ENCODE measurements at places on chromosomes 7 and 10. TPM values are rescaled to one million over a fixed set of nuclear protein-coding genes. Genes with fewer than 3 reads are reported as not detected.

Gene ZYX
- 119 TPM for total RNA-seq

Gene GFRA1
- total RNA-seq, result 2.6 TPM

DNA sequence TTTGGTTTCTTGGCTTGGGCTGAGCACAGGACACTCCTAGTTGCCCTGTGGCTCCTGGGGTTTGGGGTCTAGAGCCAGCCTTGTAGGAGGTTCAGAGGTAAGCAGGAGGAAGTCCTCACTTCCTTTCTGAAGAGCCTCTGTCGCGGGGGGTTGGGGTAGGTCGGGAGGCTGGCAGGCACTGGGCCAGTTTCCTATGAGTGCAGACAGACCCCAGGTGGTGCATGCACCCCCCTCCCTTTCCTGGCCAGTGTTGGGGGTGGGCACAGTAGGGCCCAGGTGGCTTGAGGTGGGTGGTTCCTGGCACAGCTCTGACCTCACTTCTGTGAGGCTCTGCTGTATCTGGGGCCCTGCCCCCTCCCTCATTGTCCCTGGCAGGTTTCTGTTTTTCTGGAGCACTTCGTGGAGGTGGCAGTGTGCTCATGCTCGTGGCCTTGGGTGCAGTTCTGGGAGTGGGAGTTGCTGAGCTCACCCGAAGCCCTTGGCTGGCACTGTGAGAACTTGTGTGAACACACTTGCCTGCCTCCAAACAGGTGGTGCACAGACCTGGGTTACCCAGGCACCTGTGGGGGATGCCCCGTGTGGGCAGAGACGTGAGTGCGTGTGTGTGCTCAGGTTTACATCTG, 1.8 kb downstream of the PALD1 start:
- peaks cover 24% of the 10 kb centered on the region for H3K4me1 ChIP-seq
- no peak overlapping the region for H3K4me3 ChIP-seq

Gene SSMEM1
- not detected for total RNA-seq

- H3K4me3 ChIP-seq, result no peak overlapping the region
- H3K27me3 ChIP-seq, result no peaks in the 10 kb centered on the region
- H3K27ac ChIP-seq, result no peak overlapping the region
- DNase-seq, result no peak
- H3K4me1 ChIP-seq, result no peaks in the 10 kb centered on the region
Measured at GRCh38 chr10:110324805-110325280, 20.1 kb upstream of the SMNDC1 start.

- H3K27me3 ChIP-seq, result no peaks in the 10 kb centered on the region
- H3K36me3 ChIP-seq, result no peaks in the 10 kb centered on the region
- no peak overlapping the region for H3K27ac ChIP-seq
Measured at GRCh38 chr7:7151285-7151684, 31.1 kb upstream of the C1GALT1 start.

GRCh38 chr10:118107040-118107439, 60.3 kb upstream of the RAB11FIP2 start:
- DNase-seq, result no peak
- H3K36me3 ChIP-seq, result no peaks in the 10 kb centered on the region
- no peaks in the 10 kb centered on the region for H3K4me1 ChIP-seq
- H3K27me3 ChIP-seq, result no peaks in the 10 kb centered on the region
- no peak overlapping the region for H3K4me3 ChIP-seq

- no peaks in the 10 kb centered on the region for H3K36me3 ChIP-seq
- no peak overlapping the region for H3K4me3 ChIP-seq
- H3K27me3 ChIP-seq, result no peaks in the 10 kb centered on the region
- H3K27ac ChIP-seq, result no peak overlapping the region
- no peak for DNase-seq
- no peaks in the 10 kb centered on the region for H3K4me1 ChIP-seq
Measured at GRCh38 chr7:92650391-92650790, 60.2 kb upstream of the FAM133B start.

Gene TMEM196
- total RNA-seq, result not detected

- H3K4me3 ChIP-seq, result no peak overlapping the region
- no peaks in the 10 kb centered on the region for H3K27me3 ChIP-seq
- peak overlapping the region; percentile 57 for H3K27ac ChIP-seq
- H3K4me1 ChIP-seq, result peaks cover 12% of the 10 kb centered on the region
Measured at GRCh38 chr7:137970253-137970975, 31.5 kb downstream of the CREB3L2 start.

DNA sequence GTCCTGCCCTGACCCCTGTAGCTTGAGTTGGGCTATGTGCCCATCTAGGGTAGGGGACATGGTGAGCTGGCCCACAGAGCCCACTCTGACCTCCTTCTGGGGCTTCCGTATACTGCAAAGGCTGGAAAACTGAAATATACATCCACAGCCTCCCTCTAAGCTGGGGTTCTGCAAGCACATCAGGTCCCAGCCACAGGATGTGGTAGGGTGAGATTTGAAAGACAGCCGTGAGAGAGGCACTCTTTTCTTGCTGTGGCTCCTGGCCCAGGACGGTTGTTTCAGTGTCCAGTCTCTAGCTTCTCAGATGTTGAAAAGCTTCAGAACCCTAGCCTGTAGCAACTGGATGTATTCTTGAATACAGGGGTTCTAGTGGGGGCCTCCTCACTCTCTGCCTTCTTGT, 60.1 kb upstream of the ADRB1 start:
- H3K4me3 ChIP-seq, result no peak overlapping the region
- no peaks in the 10 kb centered on the region for H3K36me3 ChIP-seq
- no peaks in the 10 kb centered on the region for H3K4me1 ChIP-seq
- H3K27me3 ChIP-seq, result no peaks in the 10 kb centered on the region

DNA sequence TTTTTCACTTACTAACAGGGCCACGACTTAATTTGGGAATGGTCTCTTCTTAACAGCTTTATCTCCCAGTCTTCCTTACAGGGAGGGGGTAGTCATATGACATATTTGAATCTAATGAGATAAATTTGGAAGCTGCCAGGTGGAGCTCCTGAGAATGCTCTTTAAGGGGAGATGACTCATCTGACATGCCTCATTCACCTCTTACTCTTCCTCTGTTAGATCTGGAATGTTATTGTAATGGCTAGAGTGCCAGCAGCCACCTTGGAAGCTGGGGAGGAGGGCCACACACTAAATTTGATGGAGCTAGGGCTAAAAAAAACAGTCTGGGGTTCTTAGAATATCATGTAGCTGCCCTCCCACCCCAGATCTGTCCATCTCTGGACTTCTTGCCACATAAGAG, 22.7 kb downstream of the HECW1 start:
- H3K27ac ChIP-seq, result no peak overlapping the region
- H3K36me3 ChIP-seq, result no peaks in the 10 kb centered on the region
- DNase-seq, result no peak
- H3K4me1 ChIP-seq, result no peaks in the 10 kb centered on the region
- no peak overlapping the region for H3K4me3 ChIP-seq

DNA sequence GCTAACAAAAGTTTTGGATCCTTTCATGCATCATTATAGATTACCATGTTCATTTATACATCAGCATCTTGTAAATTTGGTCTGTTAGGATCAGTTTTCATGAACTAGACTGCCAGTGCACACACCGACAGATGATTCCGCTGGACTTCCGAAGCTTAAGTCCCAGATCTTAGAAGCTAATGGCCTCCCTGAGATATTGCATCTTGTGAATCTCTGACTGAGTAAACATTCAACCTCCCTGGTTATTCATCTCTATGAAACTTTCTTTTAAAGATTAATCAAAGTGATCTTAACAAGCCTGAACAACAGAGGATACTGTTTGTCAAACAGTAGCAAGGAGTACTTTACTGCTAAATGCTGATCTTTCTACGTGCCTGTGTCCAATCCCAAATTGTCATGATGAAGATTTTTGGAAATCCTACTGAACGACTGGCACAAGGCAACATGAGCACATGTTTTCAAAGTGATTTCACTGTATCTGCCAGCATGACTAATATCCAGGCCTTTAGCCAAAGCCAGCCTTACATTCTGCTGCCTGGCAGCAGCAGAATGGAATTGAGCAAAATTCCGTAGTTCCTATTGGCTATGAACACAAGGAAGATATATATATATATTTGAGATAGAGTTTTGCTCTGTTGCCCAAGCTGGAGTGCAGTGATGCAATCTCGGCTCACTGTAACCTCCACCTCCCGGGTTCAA, 91.3 kb upstream of the ANK3 start:
- no peak for DNase-seq
- H3K27ac ChIP-seq, result no peak overlapping the region
- H3K4me1 ChIP-seq, result no peaks in the 10 kb centered on the region
- no peak overlapping the region for H3K4me3 ChIP-seq
- H3K36me3 ChIP-seq, result no peaks in the 10 kb centered on the region

Gene ZCCHC24
- total RNA-seq, result 41.8 TPM

GRCh38 chr10:110076559-110077318, 69.0 kb downstream of the ADD3 start:
- no peaks in the 10 kb centered on the region for H3K36me3 ChIP-seq
- peak overlapping the region; percentile 63 for H3K27ac ChIP-seq
- no peak overlapping the region for H3K4me3 ChIP-seq
- peaks cover 4% of the 10 kb centered on the region for H3K4me1 ChIP-seq

GRCh38 chr7:90596671-90597562, 796 bp downstream of the CDK14 start:
- peak overlapping the region; percentile 86 for H3K27ac ChIP-seq
- H3K27me3 ChIP-seq, result no peaks in the 10 kb centered on the region
- H3K36me3 ChIP-seq, result no peaks in the 10 kb centered on the region
- no peak for DNase-seq

GRCh38 chr7:153954477-153954876, 97.7 kb upstream of the DPP6 start:
- no peak overlapping the region for H3K27ac ChIP-seq
- DNase-seq, result no peak
- no peaks in the 10 kb centered on the region for H3K4me1 ChIP-seq
- no peak overlapping the region for H3K4me3 ChIP-seq

GRCh38 chr7:134365341-134366054, 48.8 kb upstream of the SLC35B4 start:
- H3K27ac ChIP-seq, result no peak overlapping the region
- DNase-seq, result no peak
- H3K36me3 ChIP-seq, result no peaks in the 10 kb centered on the region
- no peaks in the 10 kb centered on the region for H3K27me3 ChIP-seq

DNA sequence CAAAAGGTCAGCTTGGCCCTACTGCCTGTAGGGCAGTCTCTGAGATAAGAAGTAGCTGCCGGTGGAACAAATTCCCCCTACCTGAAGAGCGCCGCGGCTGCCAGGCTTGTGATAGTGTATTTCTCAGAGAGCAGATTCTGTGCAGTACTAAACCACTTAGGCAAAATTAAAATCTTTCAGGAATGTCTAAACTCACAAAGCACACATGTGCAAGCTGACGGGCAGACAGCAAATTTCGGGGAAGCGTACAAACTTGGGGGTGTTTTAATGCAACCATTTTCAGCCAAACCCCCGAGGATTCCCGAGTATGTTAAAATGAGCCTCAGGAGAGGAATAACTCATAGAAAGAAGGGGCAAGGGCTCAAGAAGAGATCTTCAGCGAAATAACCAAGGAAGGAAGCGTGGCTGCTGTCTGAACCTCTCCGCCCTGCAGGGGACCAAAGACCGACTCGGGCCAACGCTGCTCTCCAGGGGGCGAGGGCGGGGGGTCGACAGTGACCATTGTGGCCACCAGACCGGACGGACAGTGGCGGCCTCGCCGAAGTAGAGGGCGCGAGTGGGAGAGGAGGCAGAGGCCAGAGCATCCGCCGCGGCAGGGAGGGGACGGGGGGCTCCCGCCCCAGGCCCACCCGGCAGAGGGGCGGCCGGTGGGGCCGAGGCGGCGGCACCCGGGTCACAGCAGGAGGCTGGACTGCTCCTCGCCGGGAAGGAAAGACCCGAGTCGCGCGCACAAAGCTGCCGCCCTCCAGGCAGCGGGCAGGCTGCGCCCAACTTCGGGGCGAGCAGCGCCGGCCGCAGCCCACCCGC, 819 bp downstream of the HYCC1 start:
- H3K36me3 ChIP-seq, result no peaks in the 10 kb centered on the region
- H3K4me1 ChIP-seq, result no peaks in the 10 kb centered on the region
- peak overlapping the region; percentile 86 for H3K27ac ChIP-seq
- peak; percentile 35 for DNase-seq
- no peaks in the 10 kb centered on the region for H3K27me3 ChIP-seq

DNA sequence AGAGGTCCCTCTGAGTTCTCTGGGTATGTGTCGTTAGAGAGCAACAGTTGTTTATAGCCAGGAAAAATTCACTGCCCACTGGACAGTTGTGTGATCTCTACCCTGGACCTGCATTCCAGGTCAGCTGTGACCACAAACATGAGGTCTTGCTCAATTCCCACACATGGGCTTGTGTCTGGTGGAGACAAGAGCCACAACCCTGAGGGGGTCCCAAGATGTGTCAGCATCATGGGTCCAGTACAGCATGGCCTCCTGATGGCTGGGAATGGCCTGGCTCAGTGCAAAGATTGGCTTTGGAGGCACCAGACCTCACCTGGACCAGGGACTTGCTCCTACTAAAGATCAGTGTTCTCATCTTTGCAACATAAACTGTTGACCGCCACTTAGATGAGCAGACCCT, 751.6 kb downstream of the GRID1 start:
- no peak overlapping the region for H3K27ac ChIP-seq
- no peaks in the 10 kb centered on the region for H3K4me1 ChIP-seq
- H3K36me3 ChIP-seq, result no peaks in the 10 kb centered on the region
- DNase-seq, result no peak
- H3K27me3 ChIP-seq, result no peaks in the 10 kb centered on the region

Gene CTAGE15
- under 0.01 TPM for total RNA-seq

DNA sequence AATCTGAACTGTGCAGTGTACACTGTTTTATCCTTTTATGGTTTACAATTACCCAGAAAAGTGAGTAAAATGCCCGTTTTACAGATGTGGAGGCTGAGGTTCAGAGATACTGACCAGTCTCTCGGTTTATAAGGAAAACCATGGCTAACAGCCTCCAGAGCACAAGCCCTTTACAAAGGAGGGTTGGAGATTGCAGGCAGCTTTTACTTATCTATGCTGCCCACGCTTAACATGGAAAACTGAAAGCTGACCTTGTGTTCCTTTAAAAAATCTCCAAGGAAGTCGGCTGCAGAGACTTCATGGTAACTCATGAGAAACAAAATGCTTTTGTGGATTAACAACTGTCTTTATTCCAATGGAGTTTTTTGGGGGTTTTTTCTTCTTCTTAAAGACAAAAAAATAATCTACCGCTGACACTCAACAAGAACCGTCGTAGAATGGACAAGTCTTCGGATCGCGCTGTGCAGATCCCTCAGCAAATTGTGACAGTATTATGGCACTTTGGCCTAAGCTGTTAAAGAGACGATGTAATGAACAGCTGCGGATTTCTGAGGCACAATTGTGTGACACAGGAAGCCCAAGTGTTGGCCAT, 654 bp upstream of the SLF2 start:
- H3K27me3 ChIP-seq, result no peaks in the 10 kb centered on the region
- peak overlapping the region; percentile 99 for H3K4me3 ChIP-seq
- no peak for DNase-seq
- no peaks in the 10 kb centered on the region for H3K36me3 ChIP-seq
- peaks cover 13% of the 10 kb centered on the region for H3K4me1 ChIP-seq

DNA sequence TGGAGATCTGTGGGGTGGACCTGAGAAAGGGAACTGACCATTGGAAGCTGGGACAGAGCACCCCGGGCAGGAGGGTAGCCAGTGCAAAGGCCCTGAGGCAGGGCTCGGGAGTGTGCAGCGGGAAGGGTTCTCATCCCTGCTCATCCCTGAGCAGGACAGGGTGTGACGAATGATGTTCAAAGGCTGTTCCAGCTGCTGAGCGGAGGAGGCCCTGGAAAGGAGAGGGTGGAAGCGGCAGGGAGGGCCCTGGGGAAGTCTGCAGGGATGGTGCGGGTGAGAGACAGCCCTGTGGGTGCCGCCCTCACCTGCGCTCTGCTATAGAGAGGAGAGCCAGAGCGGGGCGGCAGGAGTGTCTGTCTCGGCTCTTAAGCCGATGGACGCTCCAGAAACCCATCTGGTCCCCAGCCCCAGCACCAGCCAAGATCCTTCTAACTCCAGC, 43.7 kb downstream of the PRKAG2 start:
- H3K4me3 ChIP-seq, result no peak overlapping the region
- no peaks in the 10 kb centered on the region for H3K36me3 ChIP-seq
- no peaks in the 10 kb centered on the region for H3K27me3 ChIP-seq
- H3K4me1 ChIP-seq, result no peaks in the 10 kb centered on the region
- DNase-seq, result no peak
- H3K27ac ChIP-seq, result no peak overlapping the region
